ENCODE measurements at places on chromosomes 7 and 10. TPM values are rescaled to one million over a fixed set of nuclear protein-coding genes. Genes with fewer than 3 reads are reported as not detected.

NXPH1 gene
- polyA plus RNA-seq = not detected

- DNase-seq = no peak
Observed at GRCh38 chr10:122420624-122421007, 33.8 kb upstream of the ARMS2 start.

TMEM178B gene
- 13.3 TPM for polyA plus RNA-seq

DNA sequence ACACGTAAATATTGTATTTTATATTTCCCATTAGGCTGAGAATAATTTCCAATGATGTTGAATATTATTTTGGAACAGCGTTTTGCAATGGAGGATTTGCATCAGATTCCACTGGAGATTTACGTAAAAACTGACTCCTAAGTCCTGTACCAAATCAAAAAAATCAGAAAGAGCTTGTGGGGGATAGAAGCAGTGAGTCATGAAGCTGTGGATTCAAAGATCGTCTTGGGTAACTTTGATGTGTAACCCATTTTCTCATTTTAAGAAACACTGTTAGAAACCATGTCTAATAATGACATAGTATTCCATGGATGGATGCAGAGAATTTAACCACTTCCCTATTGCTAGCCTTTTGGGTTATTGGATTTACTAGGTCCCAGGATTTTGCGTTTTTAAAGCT lies 158.6 kb downstream of the INHBA start:
- DNase-seq = no peak

- DNase-seq = no peak
Observed at GRCh38 chr7:72268796-72269195, 143.3 kb downstream of the CALN1 start.

GRCh38 chr10:2284071-2284470 lies 546.7 kb upstream of the ADARB2 start:
- DNase-seq = no peak

CALCR gene
- 0.02 TPM for polyA plus RNA-seq

DNA sequence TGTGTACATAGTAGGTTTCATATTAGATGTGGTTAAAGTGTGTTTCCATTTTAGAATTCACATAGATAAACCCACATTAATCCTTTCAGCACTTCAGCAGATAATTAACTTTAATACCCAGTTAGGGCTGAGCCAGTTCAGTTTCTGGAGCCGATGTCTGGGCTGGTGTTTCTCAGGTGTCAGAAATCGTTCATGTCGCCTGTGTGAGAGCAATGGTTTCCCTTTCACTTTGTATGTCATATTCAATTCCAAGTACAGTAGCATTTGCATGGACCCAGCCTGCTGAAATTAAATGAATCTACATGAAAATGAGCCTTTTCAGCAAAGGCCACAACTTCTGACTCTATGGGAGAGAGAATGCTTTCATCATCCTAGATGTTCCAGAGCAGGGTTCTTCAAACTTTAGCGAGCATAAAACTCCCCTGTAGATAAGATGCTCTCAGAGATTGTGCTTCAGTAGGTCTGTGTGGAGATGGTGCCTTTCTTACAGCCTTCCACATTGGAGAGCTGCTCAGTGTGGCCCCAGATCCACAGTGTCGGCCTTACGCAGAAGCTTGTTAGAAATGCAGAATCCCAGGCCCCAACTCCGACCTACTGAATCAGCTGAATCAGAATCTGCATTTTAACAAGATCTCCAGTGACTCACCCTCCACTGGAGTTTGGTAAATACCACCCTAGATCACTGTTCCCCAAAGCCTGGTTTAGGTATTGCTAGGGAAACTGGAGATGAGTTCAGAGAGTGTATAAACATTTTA lies 19.6 kb downstream of the WIPF3 start:
- DNase-seq = no peak

DNA sequence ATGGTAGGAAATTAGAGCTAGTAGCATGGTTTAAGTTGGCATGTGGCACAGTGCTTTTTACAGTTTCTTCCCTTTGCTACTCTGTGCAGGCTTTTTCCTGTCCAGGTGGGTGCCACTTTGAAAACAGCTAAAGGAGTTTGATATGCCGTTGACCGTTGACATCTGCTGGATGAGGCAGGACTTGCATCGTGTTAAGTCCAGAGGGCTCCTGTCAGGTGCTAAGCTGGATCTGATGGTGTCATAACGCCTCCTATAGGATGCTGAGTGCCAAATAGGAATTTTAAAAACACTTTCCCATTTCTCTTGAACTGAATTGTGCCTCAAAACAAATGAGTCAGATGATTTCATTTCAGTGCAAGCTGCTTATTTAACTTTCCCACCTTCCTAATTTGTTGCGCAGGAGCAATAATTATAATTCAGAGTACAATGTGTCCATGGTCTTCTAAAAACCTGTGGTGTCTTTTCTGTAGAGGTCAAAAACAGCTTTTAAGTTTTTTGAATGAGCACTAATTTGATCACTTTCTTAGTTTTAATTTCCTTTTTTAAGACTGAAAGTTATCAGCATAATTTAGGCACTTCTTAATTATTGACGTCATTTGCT lies 178.3 kb downstream of the CDCA7L start:
- DNase-seq = no peak

- DNase-seq = no peak
Observed at GRCh38 chr10:73039635-73040034, 57.0 kb downstream of the P4HA1 start.

LIPJ gene
- polyA plus RNA-seq = 0.02 TPM

SUN3 gene
- polyA plus RNA-seq = not detected

DNA sequence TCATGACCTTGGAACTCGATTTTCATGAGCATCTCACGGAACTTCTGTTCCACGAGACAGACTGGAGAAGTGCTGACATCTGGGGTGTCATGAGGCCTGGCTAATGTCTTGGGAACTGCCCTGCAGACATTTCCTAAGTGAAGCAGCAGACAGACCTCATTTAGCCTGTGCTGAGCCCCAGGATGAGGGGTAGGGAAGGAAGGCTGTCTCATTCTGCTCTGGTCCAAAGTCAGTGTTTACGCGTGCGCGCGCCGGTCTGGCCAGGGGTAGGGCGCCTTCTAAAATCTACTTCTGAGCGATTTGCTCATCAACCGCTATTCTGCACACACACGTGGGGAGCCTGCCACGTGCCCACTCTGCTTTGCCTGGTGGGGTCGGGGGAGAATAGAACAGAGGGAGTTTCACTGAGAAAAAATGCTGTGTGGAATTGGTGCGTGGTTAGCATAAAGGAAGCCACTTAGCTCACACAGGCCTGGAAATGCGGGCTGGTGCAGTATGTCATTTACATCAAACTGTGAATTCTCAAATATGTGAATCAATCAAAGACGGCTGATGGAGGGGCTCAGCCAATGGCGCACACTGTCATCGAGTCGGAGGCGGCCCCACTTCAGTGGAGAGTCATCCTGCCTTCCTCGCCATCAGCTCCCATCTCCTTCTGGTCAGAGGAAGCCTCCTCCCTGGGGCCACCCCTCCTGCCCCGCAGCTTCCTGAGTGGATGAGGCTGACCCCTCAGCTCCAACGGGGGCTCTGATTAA lies 335.1 kb downstream of the ADARB2 start:
- DNase-seq = no peak

INMT gene
- 103 TPM for polyA plus RNA-seq

EGR2 gene
- 13.7 TPM for polyA plus RNA-seq

DNA sequence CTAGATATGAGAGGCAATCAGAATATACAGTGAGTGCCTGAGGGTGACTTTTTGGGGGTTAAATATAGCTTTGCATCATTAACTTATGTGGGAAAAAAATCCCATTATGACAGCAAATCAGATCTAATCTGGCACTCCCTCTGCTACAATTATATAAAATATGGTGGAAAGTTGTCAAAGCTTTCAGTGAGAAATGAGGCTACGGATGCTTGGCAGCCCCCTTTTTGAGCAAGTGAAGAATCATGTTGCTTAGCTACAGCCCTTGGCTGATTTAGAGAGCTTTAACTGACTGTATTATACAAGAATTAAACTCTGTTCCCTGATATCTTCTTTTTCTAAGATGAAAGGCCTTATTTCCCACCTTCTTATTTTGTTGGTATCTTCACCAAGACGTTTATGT lies 57.4 kb downstream of the GPR158 start:
- DNase-seq = no peak

PNLIP gene
- polyA plus RNA-seq = not detected

GRCh38 chr7:65980478-65981250 lies 1.3 kb downstream of the GUSB start:
- peak; percentile 77 for DNase-seq

GRCh38 chr7:78039790-78040776 lies 241.5 kb downstream of the PHTF2 start:
- peak; percentile 75 for DNase-seq

LRRD1 gene
- not detected for polyA plus RNA-seq

DNA sequence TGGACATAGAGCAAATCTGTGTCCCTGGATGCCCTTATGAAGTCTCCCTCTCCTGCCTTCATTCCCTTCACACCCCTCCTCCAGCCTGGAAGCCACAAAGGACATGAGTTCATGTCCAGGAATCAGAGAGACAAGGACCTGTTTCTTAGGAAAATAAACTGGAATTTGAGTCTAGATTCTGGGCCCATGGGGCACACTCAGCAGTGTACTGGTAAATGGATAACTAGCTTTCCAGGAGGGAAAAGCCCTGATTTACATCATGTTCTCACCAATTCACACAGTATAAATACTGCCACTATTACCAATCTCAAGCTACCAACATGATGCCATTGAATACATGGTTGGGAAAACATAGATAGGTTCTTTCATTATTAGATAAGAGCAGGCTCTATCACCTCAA lies 9.9 kb downstream of the FAM237B start:
- DNase-seq = no peak

DNA sequence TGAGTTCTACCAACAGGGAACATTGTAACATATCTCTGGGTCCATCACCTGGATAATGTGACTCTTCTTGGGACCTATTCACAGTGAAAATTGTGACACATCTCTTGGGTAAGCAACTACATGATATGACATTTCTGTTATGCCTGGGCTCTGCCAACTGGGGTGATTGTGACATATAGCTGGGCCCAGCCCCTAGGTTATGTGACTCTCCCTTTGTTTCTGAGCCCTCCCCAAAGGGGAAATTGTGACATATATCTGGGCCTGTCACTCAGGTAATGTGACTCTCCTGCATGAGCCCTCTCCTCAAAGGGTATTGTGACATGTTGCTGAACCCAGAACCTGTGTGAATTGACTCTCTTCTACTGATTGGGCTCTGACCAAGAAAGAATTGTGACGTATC lies 22.4 kb upstream of the ZNF107 start:
- no peak for DNase-seq

- DNase-seq = peak; percentile 91
Observed at GRCh38 chr7:143882604-143883078, 19.3 kb downstream of the TCAF1 start.

DNA sequence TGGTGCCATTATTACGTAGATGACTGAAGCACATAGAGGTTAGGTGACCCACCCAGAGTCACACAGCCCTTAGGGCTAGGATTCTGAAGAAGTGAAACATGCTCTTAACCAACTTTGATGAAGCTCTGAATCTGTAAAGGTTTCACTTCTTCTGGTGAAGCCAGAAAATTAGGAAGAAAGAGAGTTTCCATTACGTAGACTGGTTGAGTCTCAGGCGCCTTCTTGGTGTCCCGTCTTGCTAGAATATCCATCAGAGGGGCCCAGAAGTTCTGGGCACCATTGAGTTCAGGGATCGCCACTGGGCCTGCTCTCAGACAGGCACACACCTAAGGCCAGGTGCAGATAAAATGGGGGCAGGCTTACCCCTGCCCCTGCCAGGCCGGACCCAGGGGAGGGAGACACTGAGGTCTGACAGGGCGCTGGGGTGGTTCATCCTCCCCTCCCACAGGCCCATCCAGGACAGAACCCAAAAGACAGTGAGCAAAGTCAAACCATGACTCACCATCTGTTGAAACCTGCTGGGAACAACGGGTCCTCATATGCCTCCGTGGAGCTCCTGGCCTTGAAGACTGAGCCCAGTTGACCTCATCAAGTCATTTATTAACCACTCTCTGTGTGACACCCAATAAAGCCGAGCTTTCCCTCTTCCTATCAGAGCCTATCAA lies 33.2 kb downstream of the DRGX start:
- no peak for DNase-seq

DNA sequence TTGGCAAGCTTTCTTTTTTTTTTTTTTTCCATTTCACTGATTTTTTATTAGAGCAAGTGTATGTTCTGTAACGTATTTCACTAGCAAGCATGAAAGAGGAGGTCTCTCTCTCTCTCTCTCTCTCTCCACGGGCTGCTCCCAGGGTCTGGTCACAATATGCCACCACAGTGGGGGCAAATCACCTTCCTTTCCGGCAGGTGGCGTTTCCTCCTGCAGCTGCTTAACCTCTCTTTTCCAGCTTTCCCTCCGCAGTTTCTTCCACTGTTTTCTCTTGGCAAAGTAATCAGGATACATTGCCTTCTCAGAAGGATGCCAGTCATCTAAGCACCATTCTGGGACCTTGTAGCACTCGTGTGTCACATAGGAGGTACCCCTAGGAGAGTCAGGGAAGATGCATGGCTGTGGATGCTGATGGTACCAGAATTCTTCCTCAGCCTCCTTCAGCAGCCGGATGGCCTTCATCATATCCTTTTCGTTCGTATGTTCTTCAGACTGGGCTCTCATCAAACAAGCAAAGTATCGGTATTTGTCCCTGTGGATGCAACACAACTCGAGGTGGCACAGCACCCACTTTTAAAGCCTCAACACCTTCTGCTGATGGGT lies 197.3 kb upstream of the PODXL start:
- no peak for DNase-seq

DNA sequence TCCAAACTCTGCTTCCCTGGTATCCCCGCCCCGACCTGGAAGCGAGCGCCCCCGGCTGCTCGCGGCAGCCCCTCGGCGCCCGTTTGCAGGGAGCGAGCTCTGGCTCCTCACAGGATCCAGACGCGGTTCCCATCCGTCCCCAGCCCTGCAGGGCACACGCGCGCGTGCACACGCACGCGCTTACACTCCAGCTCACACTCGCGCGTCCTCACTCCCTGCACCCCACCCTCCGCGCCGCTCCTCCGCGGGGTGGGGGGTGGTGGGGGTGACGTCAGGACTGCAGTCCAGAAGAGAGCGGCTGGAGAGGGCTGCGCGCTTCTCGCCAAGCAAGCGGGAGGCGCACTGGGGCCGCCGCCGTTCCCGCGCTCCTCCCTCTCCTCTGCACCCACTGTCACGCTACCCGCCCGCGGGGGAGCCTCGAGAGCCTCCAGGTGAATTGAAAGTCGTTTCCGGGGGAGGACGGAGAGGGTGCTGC lies 255.6 kb downstream of the OTUD1 start:
- DNase-seq = no peak

- no peak for DNase-seq
Observed at GRCh38 chr10:8825611-8826010, 771.1 kb downstream of the GATA3 start.

GRCh38 chr10:118694848-118695247 lies 59.9 kb downstream of the CACUL1 start:
- DNase-seq = no peak

TBXAS1 gene
- polyA plus RNA-seq = 3.1 TPM

GRCh38 chr7:27873981-27874957 lies 134.3 kb downstream of the TAX1BP1 start:
- DNase-seq = peak; percentile 76

DNA sequence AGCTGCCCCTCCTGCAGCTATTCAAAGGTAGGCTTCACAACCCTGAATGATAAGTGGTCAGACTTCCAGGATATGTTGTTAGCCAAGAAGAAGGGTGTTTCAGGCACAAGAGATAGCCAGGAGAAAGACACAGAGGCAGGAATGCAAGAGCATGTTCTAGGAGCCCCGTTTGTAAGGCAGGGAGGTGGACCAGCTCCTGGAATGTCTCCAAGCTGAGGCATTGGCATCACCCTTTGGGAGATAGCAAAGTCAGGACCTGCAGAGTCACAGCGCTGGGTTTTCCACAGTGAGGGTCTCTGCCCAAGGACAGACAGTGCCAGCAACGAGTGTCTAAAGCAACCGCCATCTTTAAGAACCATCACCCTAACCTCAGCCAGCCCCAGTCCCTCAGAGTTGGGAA lies 484.5 kb upstream of the ZMIZ1 start:
- DNase-seq = no peak

KLF14 gene
- polyA plus RNA-seq = 0.09 TPM

Data from right cardiac atrium (tissue), 5 donors.